ENCODE measurements at places on chromosomes 5 and 9.

GRCh38 chr9:136825295-136826187 lies 16.7 kb upstream of the AJM1 start:
- DNase-seq: no peak

- peak; percentile 51 for DNase-seq
Observed at GRCh38 chr5:96936431-96937320, 796 bp downstream of the LNPEP start.

GRCh38 chr9:80157561-80157983 lies 585.8 kb downstream of the TLE4 start:
- peak; percentile 71 for DNase-seq

DNA sequence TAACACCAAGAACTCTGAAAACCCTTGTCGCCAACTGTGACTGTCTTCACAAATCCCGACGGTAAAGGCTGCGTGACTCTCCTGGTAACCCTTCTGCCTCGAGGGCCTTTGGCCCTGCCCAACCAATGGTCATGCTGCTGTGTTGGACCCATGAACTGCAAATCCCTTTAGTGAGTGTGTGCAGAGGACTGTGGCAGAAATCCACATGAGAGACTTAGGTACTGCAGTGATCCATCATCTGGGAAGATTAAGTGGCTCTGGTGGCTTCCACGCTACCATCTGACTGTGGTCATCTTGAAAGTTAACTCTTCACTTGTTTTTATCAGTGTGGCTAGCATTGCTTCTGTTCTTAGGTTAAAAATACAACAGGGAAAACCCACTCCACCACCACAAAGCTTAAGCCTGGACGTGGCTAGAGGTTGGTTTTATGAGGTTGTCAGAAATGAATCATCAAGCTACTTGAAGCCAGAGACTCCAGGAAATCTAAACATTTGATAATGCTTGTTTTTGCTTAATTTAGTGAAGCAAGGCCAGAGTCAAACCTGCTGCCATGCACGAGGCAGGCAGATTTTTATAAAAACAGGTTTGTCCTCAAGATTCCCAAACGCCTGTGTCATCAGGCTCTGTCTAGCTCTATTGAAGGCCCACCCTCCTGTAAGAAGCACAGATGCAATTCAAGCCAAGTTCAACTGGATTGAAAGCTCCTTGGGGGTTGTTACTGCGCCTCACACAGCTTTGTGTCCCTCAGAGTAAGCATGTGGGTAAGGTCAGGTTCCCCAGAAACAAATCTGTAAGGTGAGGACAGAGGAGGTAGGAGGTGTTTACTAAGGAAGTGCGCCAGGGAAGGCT lies 52.7 kb upstream of the ERCC6L2 start:
- peak; percentile 99 for DNase-seq

GRCh38 chr5:128276537-128277216 lies 193.1 kb downstream of the SLC12A2 start:
- peak; percentile 40 for DNase-seq
